Activated naive CD4-positive, alpha-beta T cell treated with anti-CD3 and anti-CD28 coated beads for 36 hours (primary cell): ENCODE measurements at places on chromosomes 1 and 21. TPM values are rescaled to one million over a fixed set of nuclear protein-coding genes. Genes with fewer than 3 reads are reported as not detected.

ETV3L gene
- not detected for total RNA-seq

GRCh38 chr1:32825181-32825580 lies 7.7 kb downstream of the S100PBP start:
- peaks cover 6% of the 10 kb centered on the region for H3K4me1 ChIP-seq
- no peak overlapping the region for H3K27ac ChIP-seq
- H3K27me3 ChIP-seq = no peaks in the 10 kb centered on the region
- H3K36me3 ChIP-seq = peaks cover 27% of the 10 kb centered on the region
- H3K4me3 ChIP-seq = no peak overlapping the region

DNA sequence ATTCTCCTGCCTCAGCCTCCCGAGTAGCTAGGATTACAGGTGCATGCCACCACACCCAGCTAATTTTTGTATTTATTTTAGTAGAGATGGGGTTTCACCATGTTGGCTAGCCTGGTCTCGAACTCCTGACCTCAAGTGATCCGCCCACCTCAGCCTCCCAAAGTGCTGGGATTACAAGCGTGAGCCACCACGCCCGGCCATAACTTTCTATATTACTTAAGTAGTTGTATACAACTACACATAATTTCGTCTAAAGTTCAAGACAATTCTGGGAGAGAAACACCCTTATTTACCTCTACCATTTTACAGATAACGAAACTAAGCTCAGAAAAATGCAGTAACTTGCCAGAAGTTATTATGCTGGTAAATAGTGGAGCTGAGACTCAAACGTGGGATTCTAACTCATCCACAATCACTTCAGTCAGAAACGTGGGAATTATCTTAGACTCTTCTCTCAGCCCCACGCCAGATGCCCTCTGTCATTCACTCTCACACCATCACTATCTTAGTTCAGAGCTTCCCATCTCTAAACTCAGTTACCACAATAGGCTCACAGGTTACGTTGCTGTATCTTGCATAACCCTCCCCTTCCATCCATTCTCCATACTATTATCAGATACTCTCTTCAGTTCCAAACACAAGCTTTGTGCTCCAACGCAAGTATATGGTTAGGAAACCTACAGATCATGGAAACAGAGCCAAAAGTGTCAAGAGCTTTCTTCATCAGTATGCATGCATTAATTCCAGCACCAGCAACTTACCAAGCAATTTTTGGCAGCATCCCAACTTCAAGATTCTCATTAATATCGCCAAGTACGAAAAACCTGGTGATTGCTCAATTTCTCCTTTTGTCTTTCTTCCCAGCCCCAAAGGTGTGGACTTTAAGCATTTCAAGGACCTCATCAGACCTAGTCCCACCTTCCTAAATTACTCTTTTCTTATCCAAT lies 69.3 kb downstream of the RERE start:
- H3K4me1 ChIP-seq = peaks cover 25% of the 10 kb centered on the region
- DNase-seq = no peak
- H3K27me3 ChIP-seq = no peaks in the 10 kb centered on the region
- H3K27ac ChIP-seq = no peak overlapping the region

DNA sequence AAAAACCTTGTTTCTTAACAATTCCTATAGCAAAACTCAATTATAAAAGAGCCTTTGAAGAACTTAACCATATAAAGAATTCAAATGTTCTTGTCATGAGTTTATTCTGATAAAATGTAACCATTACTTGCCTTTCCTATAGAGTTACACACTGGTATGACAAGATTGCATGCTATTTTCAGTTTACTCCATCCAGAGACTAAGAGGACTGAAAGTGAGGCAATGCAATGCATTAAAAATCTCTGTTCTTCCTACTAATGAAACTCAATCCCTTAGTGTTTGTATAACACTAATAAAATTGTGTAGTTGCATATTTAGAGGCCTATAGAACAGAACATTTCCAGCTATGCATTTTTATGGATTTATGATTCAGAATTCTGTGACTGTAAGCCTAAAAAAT lies 88.1 kb downstream of the COP1 start:
- H3K4me1 ChIP-seq = peaks cover 11% of the 10 kb centered on the region
- no peak for DNase-seq
- H3K36me3 ChIP-seq = peaks cover 44% of the 10 kb centered on the region
- H3K4me3 ChIP-seq = no peak overlapping the region

KIAA0040 gene
- 21.4 TPM for total RNA-seq

RPL11 gene
- 1,701 TPM for total RNA-seq

DNA sequence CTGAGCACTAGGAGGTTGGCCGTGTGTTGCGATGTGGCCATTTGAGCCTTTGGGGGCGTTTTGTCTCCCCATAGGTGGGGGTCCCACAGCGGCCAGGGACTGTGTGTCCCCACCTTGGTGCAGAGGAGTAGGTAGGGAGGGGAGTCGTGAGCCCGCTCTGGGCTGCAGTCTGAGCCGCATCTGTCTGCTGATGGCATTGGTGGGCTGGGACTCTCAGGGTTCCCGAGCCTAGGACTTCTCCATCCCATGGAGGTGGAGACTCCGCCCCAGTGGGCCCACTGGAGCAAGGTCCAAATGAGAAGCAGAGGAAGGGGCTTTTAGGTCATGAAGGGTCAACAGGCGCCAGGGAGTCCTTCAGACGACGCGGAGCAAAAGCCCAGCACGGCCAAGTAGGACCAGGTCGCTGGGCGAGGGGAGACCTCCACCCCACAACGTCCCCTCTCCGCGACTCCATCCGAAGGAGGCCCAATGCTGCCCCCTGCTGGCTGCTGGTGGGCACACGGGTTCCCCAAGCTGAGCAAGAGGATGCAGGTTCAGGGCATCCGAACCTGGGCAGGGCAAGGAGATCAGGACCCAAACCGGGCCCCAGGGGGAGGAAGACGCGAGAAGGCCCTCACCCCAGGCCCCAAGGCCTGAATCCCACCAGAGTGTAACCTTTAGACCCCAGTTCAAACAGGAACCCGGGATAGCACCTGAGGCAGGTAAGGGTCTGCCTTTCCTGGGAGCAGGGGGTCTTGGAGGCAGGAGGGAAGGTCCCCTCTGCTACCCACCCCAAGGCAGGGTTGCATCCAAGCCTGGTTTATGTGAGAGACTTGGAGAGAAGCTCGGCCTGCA lies 14.9 kb downstream of the TTC34 start:
- no peaks in the 10 kb centered on the region for H3K4me1 ChIP-seq
- H3K27ac ChIP-seq = no peak overlapping the region
- H3K27me3 ChIP-seq = peaks cover 28% of the 10 kb centered on the region
- H3K36me3 ChIP-seq = peaks cover 3% of the 10 kb centered on the region
- H3K4me3 ChIP-seq = no peak overlapping the region

GRCh38 chr21:30518876-30519275 lies 16.9 kb upstream of the KRTAP19-5 start:
- H3K27ac ChIP-seq = no peak overlapping the region
- H3K4me1 ChIP-seq = no peaks in the 10 kb centered on the region
- no peaks in the 10 kb centered on the region for H3K36me3 ChIP-seq
- H3K4me3 ChIP-seq = no peak overlapping the region
- no peak for DNase-seq

DNA sequence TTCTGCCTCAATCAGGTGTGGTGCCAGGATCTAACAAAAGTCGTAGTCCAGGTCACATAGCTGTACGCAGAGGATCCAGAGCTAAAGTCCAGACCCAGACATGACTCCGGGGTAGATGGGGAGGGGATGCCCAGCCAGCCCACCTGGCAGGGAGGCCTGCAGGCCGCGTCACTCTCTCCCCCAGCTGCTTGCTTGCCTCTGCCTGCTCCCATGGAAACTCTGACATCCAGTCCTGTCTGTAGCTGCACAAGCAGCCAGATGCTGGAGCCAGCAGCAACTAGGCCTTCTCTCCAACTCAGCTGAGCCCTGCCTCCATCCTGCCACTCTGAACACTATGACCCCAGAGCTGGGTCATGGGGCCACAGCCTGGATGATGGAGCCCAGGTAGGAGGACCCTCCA lies 8.1 kb downstream of the COL8A2 start:
- peaks cover 3% of the 10 kb centered on the region for H3K27me3 ChIP-seq
- H3K36me3 ChIP-seq = no peaks in the 10 kb centered on the region
- no peak overlapping the region for H3K4me3 ChIP-seq
- no peaks in the 10 kb centered on the region for H3K4me1 ChIP-seq
- H3K27ac ChIP-seq = no peak overlapping the region

HLX gene
- 0.12 TPM for total RNA-seq

GRCh38 chr1:185816460-185816859 lies 82.3 kb downstream of the HMCN1 start:
- H3K27me3 ChIP-seq = peaks cover 3% of the 10 kb centered on the region
- no peak overlapping the region for H3K27ac ChIP-seq
- no peaks in the 10 kb centered on the region for H3K36me3 ChIP-seq
- H3K4me1 ChIP-seq = no peaks in the 10 kb centered on the region

GPR137B gene
- 2.4 TPM for total RNA-seq

GRCh38 chr1:84653130-84653677 lies 37.1 kb downstream of the SSX2IP start:
- no peaks in the 10 kb centered on the region for H3K4me1 ChIP-seq
- H3K27me3 ChIP-seq = no peaks in the 10 kb centered on the region
- H3K27ac ChIP-seq = no peak overlapping the region
- H3K36me3 ChIP-seq = peaks cover 26% of the 10 kb centered on the region
- DNase-seq = no peak
- H3K4me3 ChIP-seq = no peak overlapping the region

PRKAA2 gene
- not detected for total RNA-seq

QSOX1 gene
- total RNA-seq = 31.9 TPM

HCRTR1 gene
- total RNA-seq = not detected

GRCh38 chr1:34277150-34277549 lies 100.4 kb downstream of the C1orf94 start:
- no peak overlapping the region for H3K27ac ChIP-seq
- no peaks in the 10 kb centered on the region for H3K4me1 ChIP-seq
- DNase-seq = no peak
- peaks cover 5% of the 10 kb centered on the region for H3K27me3 ChIP-seq

PEF1 gene
- total RNA-seq = 79.6 TPM

DNA sequence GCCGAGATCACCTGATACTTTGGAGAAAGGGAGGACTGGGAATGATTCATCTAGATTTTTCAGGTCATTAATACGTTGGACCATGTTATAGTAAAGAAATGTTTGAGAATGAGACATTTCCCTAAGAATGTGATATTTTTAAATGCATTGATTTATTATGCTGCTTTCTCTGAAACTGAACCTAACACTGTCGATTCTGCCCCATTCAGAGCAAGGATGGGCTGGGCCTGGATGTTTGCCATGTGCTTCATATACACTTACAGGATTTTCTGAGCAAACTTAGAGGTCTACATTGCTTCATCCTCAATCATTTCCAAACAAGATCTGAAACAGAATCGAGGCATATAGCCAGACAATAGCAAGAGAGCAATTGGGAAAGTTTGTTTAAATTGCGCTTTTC lies 183.3 kb downstream of the CRB1 start:
- H3K27me3 ChIP-seq = no peaks in the 10 kb centered on the region
- no peak for DNase-seq
- H3K4me3 ChIP-seq = no peak overlapping the region
- H3K4me1 ChIP-seq = no peaks in the 10 kb centered on the region

ATP1A4 gene
- not detected for total RNA-seq

SLC9C2 gene
- not detected for total RNA-seq

UBIAD1 gene
- total RNA-seq = 20.2 TPM

PRAMEF13 gene
- total RNA-seq = not detected

DNA sequence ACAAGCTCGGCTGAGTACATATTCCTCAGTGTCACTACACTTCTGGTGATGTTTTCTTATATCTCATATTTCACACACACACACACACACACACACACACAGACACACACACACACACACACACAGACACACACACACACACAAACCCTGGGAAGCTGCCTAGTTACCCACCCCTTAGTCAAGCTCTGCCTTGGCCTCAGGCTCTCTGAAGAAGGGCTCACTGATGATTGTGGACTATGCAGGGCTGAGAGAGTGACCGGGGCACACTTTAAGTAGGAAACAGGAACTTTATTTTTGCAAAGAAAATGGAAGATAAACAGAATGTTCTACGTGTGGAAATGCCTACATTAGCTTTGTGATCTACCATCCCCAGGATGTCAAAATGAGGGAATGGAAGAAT lies 19.2 kb upstream of the LCE2D start:
- peaks cover 5% of the 10 kb centered on the region for H3K27me3 ChIP-seq
- no peaks in the 10 kb centered on the region for H3K4me1 ChIP-seq
- DNase-seq = no peak
- H3K27ac ChIP-seq = no peak overlapping the region
- no peak overlapping the region for H3K4me3 ChIP-seq
- no peaks in the 10 kb centered on the region for H3K36me3 ChIP-seq

DNA sequence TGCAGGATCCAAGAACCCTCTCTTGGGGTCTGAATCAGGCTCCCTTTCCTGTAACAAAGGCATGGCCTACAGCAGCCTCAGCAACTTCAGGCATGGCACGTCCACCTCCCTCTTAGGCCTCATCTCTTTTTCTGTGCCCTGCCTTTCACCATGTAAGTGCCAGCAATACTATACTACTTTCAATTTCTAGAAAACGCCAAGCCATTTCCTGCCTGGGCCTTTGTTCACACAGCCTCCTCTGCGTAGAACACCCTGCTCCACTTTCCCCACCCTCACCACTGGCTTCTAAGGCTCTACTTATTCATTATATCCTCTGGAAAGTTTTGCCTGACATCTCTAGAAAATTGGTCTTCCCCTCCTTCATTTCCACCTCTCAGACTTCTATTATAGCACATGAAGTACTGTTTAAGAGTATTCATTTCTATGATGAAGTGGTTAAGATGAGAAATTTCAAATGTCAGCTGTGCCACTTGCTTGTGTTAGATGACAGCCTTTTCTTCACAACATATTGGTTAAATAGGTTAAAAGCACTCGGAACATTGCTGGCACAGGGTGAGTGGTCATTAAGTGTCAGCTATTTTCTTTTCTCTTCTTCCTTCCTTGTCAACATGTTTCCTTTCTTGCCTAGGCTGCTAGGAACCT lies 41.6 kb upstream of the VWA5B1 start:
- H3K4me1 ChIP-seq = peaks cover 25% of the 10 kb centered on the region
- peak overlapping the region; percentile 95 for H3K27ac ChIP-seq
- H3K27me3 ChIP-seq = no peaks in the 10 kb centered on the region
- DNase-seq = peak; percentile 86

DNA sequence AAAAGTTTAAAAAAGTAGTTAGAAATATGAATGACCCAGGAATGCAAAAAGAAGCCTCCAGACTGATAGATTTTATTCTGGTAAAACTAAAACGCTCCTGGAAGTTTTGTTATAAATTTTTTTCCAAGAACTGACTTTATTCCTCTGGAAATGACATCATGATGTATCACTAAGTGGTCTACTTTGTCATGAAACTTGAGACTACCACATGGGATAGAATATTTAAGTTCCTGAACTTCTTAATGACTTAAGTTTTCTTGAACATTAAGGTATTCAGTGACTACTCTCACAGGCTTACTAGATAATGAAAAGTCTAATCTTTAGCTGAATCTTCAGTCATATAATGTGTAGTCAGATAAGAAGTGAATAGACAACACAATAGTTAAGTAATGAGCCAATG lies 842.2 kb downstream of the USP25 start:
- no peak overlapping the region for H3K27ac ChIP-seq
- H3K36me3 ChIP-seq = no peaks in the 10 kb centered on the region
- H3K4me3 ChIP-seq = no peak overlapping the region
